ENCODE measurements at places on chromosomes 4 and X.

GRCh38 chr4:104735174-104735573, 240.5 kb upstream of the CXXC4 start:
- no peak for DNase-seq

GRCh38 chrX:86946569-86946968, 571.0 kb upstream of the KLHL4 start:
- DNase-seq, result no peak

- peak; percentile 87 for DNase-seq
These were observed 26.8 kb upstream of the CLDN24 start for GRCh38 chr4:183348706-183349659.

DNA sequence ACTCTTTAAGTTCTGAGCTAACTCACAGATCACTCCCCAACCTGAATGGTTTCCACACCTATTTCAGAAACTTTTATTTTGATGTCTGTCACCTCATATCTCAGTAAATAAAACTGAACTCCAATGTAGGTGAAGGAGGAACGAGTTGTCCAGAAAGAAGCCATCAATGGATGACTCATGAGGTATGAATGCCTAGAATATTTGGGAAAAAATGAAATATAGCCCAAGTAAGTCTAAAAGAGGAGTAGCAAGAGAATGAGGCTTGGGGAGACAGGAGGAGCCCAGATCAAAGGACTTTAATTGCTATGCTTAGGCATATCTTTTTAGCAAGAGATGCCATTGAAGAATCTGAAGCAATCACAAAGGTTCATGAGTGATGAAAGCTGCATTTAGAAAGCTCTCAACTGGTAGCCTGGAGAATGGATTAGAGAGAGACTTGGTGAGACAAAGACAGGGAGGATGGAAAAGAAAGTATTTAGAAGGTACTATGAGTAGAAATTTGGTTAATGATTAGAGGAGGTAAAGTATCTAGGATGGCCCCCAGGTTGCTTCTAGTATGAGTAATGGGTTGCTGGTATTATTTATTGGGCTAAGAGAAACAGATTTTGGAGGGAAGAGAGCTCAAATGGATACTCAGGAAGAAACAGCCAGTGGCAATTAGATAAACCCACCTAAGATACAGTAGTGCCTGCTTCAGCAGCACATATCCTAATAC, 39.4 kb downstream of the NOCT start:
- no peak for DNase-seq

- no peak for DNase-seq
These were observed 16.6 kb downstream of the LRPAP1 start for GRCh38 chr4:3515646-3516045.

GRCh38 chr4:183182873-183183725, 84.0 kb downstream of the WWC2 start:
- no peak for DNase-seq

- DNase-seq, result no peak
These were observed 89.7 kb upstream of the CBR4 start for GRCh38 chr4:169099771-169100180.

- no peak for DNase-seq
These were observed at the start of gene AWAT1 for GRCh38 chrX:70234355-70234754. TSS of gene AWAT1 (plus strand) at chrX:70234655. CDS start at chrX:70234696, 41 bp downstream.

- no peak for DNase-seq
These were observed 123.3 kb downstream of the MBNL3 start for GRCh38 chrX:132365490-132365889.

DNA sequence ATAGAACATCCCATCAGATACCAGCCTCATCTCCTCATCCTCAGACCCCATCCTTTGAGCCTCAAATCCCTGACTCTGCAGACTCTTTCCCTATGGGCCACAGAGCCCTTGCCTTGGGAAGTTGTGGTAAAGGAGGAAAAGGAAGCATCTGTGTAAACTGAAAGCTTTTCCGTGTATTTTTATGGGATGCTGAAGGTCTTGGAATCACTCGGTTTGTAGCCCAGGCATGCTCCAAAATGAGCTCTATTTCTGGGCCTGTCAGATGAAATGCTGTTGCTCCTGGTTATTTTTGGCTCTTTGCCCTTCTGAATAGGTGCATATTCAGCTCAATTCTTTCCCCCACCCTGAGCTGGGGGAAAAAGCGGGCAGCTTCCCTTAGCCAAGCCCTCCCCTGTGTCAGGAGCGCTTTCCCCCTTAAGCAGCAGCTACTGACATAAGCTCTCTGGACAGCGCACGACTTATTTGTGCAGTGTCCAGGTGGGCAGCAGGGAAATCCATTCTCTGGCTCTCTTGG, 5.0 kb upstream of the SEL1L3 start:
- DNase-seq, result no peak

DNA sequence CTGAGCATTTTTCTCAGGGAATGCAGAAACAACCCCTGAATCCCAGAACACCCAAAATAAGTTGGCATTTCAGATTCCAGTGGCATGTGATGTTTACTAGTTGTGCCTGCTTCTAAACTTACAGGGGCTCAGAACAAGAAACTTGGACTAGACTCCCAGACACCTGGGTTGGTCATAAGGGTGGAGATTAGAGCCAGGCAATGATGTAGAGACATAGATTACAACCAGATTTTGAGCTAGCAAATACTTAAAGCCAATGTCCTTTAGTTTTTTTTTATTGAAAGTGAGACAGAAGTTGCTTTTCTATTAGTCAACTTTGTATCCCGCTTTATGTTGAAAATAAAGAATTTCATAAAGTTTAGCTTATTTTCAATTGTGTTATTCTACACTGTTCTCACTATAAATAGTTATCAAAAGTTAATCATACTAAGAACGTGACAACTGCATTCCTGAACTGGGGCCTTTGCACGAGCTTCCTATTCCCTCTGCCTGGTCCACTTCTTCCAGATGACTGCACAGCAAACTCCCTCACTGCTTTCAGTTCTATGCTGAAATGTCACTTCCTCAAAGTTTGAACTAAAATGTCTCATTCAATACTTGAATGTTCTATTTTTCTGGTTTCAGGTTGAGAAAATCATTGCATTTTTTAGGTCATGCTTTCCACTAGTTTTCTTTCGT, 224.7 kb upstream of the PPP1R2C start:
- no peak for DNase-seq

DNA sequence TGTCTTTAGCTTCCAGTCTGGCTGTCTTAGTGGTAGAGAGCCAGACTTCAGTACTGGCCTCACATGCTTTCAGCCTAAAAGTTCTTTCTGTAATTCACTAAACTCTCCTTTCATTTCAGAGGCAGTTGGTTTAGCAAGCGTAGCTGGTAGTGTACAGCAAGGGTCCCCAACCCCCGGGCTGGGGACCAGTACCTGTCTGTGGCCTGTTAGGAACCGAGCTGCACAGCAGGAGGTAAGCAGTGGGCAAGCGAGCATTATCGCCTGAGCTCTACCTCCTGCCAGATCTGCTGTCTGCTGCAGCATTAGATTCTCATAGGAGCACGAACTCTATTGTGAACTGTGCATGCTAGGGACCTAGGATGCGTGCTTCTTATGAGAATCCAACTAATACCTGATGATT, 72.0 kb downstream of the QRFPR start:
- no peak for DNase-seq

- DNase-seq, result no peak
These were observed 10.8 kb upstream of the ADH1A start for GRCh38 chr4:99301376-99302164.

GRCh38 chr4:37767546-37767945, 58.9 kb upstream of the PGM2 start:
- DNase-seq, result no peak

DNA sequence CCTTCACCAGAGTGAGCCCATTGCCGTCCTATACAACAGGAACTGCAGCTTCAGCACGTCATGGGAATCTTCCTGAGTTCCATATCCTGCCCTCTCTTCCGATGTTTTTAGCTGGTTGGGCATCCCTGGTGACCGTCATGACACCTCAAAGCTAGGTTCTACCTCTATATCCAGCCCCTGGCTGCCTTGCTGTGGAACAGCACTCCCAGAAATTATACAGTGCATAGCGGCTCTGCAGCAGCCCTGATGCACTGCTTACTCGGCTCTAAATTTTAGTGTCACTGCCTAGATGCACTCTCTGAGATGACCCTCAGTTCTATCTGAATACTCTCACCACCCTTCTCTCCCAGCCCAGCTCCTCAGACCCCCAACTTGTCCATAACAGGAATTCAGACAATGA, 44.3 kb downstream of the ARHGEF38 start:
- DNase-seq, result no peak

DNA sequence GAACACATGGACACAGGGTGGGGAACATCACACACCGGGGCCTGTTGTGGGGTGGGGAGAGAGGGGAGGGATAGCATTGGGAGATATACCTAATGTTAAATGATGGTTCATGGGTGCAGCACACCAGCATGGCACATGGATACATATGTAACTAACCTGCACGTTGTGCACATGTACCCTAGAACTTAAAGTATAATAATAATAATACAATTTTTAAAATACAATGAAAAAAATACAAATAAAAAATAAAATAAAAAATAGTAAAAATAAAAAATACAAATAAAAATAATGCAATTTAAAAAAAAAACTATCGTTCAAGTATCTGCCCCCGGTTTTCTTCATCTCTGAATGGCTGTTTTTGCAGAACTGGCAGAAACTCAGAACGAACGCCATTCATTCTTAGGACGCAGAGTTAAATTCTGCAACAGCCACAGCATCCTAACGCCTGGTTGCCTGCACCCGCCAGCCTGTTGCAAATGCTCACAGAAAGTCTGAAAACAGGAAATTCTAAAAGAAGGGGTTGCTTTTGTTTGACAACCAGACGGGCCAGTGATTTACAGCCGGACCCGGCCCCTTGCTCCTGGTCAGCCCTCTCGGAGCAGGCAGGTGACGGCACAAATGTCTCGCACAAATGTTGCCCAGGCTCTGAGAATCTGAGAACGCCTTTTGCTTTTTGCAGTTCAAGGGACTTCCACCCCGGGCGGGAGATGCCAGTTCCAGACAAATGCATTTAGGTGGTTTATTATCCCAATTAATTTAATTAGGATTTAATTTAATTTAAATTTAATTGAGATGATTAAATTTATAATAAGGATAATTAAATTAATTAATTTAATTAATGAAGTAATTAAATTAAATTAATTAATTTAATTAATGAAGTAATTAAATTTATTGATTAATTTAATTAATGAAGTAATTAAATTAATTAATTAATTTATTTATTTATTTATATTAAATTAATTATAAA, 47.8 kb downstream of the CRLF2 start:
- no peak for DNase-seq

GRCh38 chr4:121209171-121209570, 45.0 kb upstream of the TNIP3 start:
- DNase-seq, result no peak

DNA sequence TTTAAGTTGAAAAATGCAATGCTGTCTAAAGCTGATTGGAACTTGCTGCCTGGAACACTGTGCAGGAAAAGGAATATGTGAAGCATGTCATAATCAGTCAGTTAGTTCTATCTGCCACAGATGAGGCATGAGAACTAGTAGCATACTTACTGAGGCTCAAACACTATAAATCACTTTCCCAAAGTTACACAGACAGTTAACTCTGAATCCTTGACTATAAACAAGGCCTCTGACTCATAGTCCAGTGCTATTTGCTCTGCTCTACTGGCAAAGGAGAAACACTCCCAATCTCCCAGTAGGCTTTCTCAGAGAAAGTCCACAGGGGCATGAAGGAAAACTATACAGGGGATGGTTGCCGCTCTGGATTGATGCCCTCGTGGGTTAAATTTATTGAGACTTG, 2078.4 kb upstream of the TENM3 start:
- DNase-seq, result no peak

- no peak for DNase-seq
These were observed 102.1 kb downstream of the DCK start for GRCh38 chr4:71095545-71095944.

- DNase-seq, result no peak
These were observed at the start of gene DGAT2L6 for GRCh38 chrX:70176938-70177533. TSS of gene DGAT2L6 (plus strand) at chrX:70177483. CDS start at chrX:70177583, 100 bp downstream.

GRCh38 chrX:50036426-50036825, 114.0 kb downstream of the CLCN5 start:
- DNase-seq, result no peak

- DNase-seq, result no peak
These were observed 113.8 kb upstream of the WDR17 start for GRCh38 chr4:175951794-175952193.

DNA sequence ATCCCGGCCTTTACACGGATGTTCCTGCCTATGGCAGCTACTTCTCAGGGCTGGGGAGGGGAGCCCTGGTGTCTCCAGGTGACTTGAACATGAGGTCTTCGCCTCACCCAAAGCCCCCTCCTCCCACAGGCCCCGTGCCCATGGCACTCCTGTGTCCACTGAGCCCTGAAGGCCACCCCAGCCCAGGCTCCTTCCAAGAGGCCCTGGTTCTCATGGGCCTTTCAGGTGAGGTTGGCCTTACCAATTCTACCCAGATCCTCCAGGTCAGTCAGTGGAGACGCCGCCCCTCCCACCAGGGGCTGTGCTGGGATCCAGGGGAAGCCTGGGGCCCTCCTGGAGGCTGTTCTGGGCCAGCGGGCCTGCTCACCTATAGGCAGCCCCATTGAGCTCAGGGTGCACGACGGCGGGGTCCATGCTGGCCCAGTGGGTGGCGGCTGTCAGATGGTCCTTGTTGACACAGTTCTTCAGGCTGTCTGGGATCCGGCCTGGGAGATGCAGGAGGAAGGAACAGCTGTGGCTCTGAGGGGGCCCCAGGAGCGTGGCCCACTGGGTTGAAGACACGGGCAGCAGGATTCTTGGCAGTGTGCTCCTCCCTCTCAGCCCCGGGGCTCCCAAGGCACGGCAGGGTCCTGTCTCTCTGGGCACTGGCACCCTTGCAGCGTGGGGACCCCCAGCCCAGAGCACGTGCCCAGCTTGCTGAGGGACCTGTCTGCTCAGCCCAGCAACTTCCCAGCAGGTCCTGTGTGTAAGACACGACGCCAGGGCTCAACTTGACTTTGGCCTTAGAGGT, 36.2 kb downstream of the CTBP1 start:
- DNase-seq, result no peak

DNA sequence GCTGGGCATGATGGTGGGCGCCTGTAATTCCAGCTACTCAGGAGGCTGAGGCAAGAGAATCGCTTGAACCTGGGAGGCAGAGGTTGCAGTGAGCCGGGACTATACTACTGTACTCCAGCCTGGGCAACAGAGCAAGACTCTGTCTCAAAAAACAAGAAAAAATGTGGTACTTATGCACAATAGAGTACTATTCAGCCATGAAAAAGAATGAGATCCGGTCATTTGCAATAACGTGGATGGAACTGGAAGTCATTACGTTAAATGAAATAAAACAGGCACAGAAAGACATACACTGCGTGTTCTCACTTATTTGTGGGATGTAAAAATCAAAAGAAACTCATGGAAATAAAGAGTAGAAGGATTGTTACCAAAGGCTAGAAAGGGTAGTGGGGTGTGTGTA, 12.1 kb downstream of the RPGR start:
- no peak for DNase-seq
